ENCODE measurements at places on chromosomes 7 and 10. TPM values are rescaled to one million over a fixed set of nuclear protein-coding genes. Genes with fewer than 3 reads are reported as not detected.

SPDYE5 gene
- not detected for total RNA-seq

DNA sequence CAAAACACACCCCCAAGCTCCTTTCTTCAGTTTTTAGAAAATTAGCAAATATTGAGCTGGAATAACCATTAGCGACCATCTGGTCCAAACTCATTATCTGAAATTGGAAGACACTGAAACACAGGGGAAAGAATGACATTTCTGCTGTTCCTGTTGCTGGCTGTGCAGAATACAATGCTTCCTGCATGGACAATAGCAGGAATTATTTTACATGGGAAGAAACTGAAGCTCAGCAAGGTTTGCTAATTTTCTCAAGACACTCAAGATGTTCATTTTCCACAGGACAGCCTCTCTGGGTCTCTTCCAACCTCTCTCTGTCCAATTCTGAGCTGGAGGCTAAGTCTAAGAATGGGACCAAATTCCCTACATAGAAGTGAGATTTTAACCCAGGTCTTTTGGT lies 81.9 kb upstream of the TNS3 start:
- no peak for DNase-seq

SUN3 gene
- total RNA-seq = not detected

- no peak for DNase-seq
Observed at GRCh38 chr7:4188651-4189050, 493.4 kb upstream of the FOXK1 start.

- DNase-seq = no peak
Observed at GRCh38 chr7:47830015-47830414, 118.3 kb downstream of the PKD1L1 start.

- DNase-seq = no peak
Observed at GRCh38 chr10:50929670-50930069, 44.2 kb upstream of the A1CF start.

NKX2-3 gene
- not detected for total RNA-seq

PDZD7 gene
- 0.33 TPM for total RNA-seq

- no peak for DNase-seq
Observed at GRCh38 chr10:78687626-78688025, 381.1 kb upstream of the ZMIZ1 start.

DDC gene
- 0.50 TPM for total RNA-seq

- DNase-seq = no peak
Observed at GRCh38 chr10:128419466-128420019, 293.3 kb upstream of the MKI67 start.

- DNase-seq = no peak
Observed at GRCh38 chr7:107179326-107180164, 10.7 kb downstream of the HBP1 start.

SOSTDC1 gene
- 4.3 TPM for total RNA-seq

- DNase-seq = no peak
Observed at GRCh38 chr7:157224627-157225026, 85.9 kb downstream of the UBE3C start.

DNA sequence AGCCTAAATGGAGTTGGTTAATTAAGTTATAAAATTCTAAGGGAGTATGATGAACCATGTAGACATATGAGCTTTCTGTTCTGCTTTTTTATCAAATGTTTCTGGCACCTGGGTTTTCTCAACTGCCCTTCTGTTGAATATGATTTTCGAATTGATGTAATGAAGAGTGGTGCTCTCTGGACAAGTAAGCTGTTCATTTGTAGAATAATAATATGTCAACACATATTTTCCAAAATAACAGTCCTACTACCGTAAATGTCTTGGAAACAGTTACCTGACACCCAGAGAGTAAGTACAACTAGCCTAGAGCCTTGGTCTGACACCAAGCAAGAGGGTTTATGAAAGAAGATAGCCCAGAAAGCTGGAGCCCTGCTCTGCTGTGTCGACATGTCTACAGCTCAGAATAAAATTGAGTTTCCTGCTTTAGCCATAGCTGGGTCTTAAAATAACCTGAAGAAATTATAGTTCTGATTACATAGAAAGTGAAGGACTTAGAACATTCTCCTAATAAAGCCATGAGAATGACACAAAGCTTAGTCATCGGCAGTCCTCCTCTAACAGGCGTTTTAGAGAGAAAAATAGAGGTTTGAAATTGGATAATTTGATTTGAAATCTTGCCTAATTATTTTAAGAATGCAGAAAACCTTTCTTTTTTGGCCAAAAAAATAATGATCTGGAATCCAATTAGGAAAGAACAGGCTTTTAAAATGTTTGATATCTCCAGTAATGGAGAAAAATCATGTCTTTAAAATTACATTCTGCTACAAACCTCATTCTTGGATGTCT lies 25.1 kb downstream of the HDAC9 start:
- DNase-seq = no peak

GRCh38 chr10:93757801-93758507 lies at the start of gene LGI1:
Gene LGI1 (plus strand): TSS chr10:93757936. CDS start chr10:93758145, 209 bp downstream.
- peak; percentile 35 for DNase-seq

GRCh38 chr10:58275908-58276307 lies 6.9 kb downstream of the CISD1 start:
- no peak for DNase-seq

SPDYE3 gene
- not detected for total RNA-seq

TMEM270 gene
- not detected for total RNA-seq

CALML3 gene
- not detected for total RNA-seq
